ENCODE measurements at places on chromosomes 13 and 19.

- DNase-seq, result no peak
Observed at GRCh38 chr13:106344342-106344741, 191.1 kb downstream of the EFNB2 start.

GRCh38 chr13:36770741-36771140, 48.3 kb upstream of the RFXAP start:
- DNase-seq, result no peak

GRCh38 chr13:46685006-46685730, 111.8 kb downstream of the ESD start:
- DNase-seq, result no peak

- DNase-seq, result no peak
Observed at GRCh38 chr13:93446238-93446637, 219.6 kb downstream of the GPC6 start.

DNA sequence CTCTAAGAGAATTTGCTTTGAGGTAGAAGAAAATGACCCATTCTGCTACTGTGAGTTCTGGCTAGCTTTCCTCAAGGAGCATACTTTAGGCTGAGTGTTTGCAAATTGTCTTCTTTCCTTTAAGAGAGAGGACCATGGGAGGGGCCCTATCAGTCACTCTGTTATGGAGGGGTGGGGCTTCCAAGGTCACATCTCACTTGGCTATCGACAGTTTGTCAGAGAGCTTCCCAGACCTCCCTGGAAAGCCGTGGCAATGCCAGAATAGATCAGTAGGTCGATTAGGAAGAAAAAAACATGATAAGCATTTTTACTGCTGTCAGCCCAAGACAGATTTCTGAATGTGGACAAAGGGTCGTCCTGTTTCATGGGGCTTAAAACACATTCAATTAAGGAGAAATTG, 93.3 kb downstream of the OXGR1 start:
- no peak for DNase-seq

- DNase-seq, result no peak
Observed at GRCh38 chr19:49342291-49342721, 7.1 kb downstream of the CD37 start.

DNA sequence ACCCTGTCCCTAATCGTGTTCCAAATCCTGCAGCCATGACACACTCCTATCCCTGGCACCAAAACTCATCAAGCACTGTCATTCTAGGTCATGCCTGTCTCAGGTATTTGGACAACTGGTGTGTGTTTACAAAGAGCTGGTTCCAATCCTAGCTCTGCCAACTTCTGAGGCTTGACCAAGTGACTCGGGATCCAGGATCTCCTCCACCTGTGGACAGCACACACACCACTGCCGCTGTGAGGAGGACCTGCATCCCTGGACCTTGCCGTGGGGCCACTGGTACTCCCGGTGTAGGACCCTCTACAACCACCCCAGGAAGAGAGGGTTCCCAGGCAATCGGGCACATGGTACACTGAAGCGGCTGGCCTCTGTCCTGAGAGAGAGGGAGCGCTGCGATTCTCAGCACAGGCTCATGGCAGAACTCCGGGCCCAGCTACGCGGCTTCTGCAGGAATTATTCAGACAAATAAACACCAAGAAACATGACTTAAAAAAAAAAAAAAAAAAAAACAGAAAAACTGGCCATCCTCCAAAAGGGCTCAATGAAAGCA, 20.4 kb downstream of the MLLT1 start:
- no peak for DNase-seq

DNA sequence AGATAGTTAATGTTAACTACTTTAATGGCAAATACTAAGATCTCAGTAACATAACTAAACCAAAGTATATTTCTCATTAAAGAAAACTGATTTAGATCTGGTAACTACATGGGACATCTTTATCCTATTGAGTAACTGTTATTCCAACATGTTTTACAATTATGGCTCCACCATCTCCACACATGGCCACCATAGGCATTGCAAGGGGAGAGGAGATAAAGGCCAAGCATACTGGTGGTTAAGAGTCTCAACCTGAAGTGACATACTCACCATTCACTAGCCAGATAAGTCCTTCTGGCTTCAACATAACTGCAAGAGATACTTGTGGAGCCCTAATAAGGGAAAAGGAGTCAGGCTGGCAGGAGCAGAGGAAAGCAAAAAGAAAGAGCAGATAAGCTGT, 1586.4 kb upstream of the SPRY2 start:
- no peak for DNase-seq
